ENCODE measurements at places on chromosomes 2 and 18. TPM values are rescaled to one million over a fixed set of nuclear protein-coding genes. Genes with fewer than 3 reads are reported as not detected.

The OTOS gene
- not detected for total RNA-seq

The TRMT61B gene
- 9.3 TPM for total RNA-seq

The DSG4 gene
- not detected for total RNA-seq

The SNED1 gene
- 0.09 TPM for total RNA-seq

The G6PC2 gene
- total RNA-seq, result not detected

The AQP12B gene
- total RNA-seq, result not detected

The FAP gene
- not detected for total RNA-seq

Measured in cardiac muscle cell (in vitro differentiated cells and primary cell).